Left hindlimb (tissue), 1 donor: ENCODE measurements at places on chromosomes 7 and 10.
A peak's percentile ranks its signal among the peaks of the same experiment; 100 is the strongest.

- DNase-seq: no peak
Observed at GRCh38 chr10:21702633-21703111, 168.6 kb downstream of the MLLT10 start.

GRCh38 chr10:78916227-78916626 lies 152.5 kb upstream of the ZMIZ1 start:
- no peak for DNase-seq

DNA sequence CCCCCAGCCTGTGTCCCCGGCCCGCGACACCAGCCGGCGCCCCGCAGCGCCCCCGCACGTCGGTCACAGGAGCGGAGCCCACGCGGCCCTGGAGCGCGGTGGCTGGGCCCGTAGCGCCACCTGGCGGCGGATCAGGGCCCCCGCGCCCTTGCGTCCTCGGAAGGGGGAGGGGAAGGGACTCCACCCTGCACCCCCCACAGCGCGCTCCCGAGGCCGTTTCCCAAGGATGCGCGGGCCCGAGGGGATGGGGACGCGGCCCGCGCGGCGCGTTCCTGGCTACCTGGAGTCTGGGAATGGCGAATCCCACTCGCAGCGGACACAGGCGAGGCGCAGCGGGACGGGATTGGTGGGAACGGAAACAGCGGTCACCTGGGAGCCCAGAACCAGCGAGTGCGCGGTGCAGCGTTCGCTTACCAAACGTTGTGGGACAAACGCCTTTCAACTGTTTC lies 23.8 kb upstream of the MKI67 start:
- peak; percentile 65 for DNase-seq

DNA sequence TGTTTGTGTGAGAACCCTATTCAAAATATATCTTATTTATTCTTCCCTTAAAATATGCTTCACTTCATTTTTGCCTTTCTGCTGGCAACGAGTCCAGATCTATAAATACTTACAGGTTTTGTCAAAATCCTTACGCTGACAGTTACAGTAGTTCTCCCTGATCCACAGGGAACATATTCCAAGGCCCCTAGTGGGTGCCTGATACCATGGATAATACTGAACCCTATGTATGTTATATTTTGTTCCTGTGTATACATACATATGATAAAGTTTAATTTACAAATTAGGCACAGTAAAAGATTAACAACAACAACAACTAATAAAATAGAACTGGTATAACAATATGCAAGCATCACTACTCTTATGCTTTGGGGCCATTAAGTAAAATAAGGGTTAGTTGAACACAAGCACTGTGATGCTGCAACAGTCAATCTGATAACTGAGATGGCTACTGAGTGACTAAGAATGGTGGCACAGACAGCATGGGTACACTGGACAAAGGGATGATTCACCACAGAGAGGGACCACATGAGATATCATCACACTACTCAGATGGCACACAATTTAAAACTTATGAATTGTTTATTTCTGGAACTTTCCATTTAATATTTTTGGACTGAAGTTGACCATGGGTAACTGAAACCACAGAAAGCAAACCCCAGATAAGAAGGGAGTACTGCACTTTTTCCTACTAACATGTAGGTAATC lies 29.4 kb upstream of the PCGF5 start:
- no peak for DNase-seq

GRCh38 chr10:59075576-59075975 lies 100.9 kb upstream of the PHYHIPL start:
- DNase-seq: no peak

DNA sequence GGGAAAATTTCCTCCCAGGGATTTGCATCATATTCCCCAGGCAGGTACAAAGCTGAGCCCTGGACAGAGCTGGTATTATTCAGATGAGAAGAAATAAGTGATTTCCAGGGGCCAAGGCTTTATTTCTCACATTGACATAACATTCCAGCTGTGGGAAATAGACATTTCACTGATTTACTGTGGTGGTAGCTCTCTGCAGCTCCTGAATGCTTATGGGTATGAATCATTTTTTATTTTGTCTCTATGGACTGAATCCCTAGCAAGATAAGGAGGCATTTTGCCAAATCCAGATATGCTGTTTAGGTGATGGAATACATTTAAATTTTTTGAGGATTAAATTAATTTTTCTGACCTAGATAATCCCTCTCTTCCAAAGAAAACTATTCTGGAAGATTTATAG lies 97.9 kb downstream of the MTPN start:
- DNase-seq: no peak

DNA sequence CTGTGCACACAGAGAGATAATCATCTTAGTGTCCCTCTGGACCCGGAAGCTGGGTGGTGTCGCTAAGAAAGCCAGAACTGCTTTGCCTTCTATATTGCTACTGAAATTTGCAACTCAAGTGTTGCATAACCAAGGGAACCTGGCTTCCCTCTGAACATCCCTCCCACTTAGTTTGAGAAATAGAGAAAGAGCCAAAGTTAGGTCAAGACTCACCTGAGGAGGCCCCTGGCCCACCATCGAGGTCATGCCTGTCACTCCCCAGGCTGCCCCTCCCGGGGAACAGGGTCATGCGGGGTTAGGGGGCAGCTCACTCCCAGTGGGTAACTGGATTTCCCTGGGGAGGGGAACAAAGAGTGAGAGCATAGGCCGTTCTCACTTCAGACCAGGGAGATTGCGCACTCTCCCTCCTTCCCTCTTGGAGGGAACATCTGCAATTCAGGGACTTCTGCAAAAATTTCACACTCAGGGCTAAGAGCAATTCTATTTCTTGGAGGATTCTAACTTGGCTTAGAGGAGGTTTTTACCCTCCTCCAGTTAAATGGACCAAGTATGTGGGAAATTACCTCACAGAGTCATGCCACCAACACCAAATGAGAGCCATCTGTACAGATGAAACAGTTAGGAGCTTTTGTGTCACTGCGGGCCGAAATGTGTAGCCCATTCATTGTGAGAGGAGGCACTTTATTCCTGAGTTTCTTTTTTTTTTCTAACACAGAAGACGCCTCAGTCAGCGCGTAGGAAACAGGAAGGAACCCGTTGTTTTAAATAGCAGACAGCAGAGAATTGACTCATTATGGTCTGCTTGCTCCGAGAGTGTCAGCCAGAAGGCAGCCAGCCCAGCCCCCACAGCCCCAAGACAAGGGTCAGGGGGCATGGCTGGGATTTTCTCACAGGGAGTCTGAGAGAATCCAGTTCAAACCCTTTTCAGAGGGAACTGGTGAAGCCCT lies 221.3 kb downstream of the ARHGAP12 start:
- DNase-seq: peak; percentile 73

GRCh38 chr10:3053155-3053554 lies 14.2 kb upstream of the PFKP start:
- no peak for DNase-seq

DNA sequence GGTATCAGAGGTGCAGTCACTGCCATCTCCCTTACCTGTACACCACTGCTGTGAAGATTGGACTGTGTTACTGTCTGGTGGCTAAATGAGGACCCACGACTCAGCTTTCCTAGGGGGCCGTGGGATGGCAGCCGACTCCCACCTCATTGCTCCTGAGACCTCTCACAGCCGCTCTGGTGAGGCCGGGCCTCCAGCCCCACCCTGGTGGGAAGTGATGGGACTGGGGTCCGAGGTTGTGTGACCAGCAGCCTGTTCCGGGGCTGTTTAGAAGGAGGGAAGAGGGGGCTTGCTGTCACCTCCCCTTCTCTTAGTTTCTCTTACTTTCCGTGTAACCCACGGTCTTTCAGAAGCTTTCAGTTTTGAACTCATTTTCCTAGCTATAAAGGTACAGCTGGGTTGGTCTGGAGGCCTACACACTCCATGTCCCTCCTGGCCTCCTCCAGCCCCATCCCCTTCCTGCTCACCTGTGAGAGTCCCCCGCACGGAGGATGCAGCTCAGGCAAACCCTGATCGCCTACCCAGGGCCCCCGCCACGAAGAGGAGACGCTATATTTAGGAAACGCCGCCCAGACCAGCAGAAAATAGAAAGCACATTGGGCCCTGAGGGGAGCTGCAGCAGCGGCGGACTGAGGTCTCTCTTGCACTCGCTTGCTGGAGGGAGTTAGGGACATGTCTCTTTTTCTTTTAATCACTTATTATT lies 4.6 kb downstream of the EMX2 start:
- DNase-seq: no peak

DNA sequence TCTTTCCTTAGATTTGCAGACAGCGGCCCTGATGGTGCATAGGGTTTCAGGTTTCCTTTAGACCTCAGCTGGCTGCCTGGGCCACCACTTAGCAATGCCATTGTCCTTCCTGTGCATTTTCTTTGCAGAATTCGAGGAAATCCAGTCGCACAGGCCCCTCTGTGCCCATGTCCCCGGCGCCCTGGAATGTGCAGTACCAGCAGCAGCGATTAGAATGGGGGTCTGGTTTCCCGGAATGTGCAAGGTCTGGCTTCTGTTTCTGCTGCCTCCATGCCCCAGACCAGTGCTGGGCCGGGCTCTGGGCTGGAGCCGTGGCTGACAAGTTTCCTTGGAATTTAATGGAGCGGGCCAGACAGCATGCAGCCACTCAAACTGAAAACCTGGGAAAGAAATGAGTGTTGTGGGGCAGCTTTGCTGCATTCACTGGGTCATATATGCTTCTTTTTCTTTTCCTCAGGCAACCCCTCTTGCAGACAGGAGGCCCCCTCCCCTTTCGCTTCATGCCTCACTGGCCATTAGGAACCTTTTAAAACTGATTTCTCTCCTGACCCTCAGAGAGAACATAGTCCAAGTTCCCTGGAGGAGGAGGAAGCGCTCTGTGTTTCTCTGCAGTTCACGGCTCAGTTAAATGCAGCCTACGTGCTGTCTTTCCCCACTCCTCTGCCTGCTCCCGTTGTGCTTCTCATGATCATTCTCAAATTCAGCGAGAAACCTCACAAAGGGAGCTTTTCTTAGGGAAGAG lies 14.4 kb downstream of the HTRA1 start:
- DNase-seq: no peak
